ENCODE measurements at places on chromosomes 5 and 9.
A peak's percentile ranks its signal among the peaks of the same experiment; 100 is the strongest.

GRCh38 chr9:137458194-137459151 lies 661 bp downstream of the NSMF start:
- DNase-seq, result peak; percentile 50

DNA sequence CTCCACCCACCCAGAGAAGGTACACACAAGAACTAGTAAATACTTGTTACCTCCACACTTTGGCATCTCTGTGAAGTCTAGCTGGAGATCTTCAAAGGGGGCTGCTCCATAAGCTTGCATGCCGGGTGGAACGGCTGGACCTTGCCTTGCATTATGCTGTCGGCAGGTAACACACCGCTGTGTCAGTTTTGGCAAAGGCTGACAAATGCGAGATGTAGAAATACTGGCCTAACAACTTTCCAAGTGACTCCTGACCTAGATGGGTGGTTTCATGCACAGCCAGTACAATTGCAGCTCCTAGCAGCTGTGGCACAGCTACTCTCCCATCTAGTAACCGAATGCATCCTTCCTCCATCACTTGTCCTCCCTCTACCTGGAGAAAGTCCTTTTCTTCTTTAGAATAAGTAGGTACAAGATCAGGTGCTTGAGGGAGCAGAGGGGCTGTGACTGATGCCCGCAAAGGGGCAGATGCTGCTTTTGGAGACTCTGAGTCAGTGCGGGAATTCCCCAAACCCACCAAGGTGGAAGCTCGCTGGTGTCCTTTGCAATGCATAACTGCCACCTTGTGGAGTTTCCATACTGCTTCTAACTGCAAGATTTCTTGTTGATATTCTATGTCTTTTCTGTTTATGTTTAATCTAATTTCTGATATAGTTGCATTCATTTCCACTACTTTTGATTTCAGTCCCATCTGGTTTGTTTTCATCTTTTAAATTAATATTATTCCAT lies 78.4 kb downstream of the TMEM161B start:
- peak; percentile 48 for DNase-seq

DNA sequence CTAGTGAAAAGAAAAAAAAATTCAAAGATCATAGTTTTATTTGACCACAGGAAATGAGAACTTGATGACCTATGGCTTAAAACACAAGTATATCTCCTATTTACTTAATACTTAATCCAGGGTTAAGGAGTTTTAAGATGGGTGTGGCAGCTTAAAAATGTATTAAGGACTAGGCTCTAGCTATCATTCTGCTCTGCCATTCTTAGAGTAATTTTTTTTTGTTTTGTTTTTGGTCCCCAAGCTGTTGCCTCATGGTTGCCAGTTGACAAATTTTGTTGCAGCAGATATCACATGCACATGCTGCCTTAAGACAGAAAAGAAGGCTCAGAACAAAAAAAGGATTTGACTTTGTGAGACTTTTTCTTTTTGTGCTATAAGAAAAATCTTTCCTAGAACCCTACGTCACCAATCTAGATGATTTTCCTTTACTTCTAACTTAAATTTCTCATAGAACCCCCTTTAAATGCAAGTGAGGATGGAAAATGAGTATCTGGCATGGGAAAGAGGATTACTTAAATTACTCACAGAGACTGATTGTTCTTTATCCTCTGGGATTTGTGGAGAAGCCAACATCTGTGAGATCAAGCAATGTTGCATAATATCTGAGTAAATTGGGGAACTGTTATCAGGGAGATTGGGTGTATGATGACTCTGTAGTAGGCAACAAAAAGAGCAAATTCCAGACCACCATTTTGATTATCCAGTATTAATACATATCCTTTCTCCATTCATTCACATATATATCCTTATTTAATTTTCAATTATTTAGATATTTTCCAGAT lies 364.7 kb upstream of the CD180 start:
- no peak for DNase-seq

DNA sequence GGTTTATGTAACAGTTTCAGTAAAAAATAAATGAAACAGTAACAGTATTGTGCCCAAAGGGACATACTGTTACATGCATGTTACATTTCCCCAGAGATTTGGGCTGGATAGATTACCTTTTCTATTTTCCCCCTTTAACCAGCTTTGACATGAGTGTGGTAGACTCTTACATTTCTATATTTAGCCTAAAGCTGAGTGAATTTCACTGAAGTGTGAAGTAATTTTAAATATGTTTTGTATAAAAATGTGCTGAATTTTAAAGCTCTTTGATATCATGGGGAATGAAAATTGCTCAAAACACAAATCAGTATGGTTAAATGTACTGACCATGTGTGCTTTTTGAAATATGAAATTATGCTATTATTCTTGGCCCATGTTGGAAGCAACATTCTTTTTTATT lies 122.3 kb upstream of the CDH10 start:
- DNase-seq, result no peak

DNA sequence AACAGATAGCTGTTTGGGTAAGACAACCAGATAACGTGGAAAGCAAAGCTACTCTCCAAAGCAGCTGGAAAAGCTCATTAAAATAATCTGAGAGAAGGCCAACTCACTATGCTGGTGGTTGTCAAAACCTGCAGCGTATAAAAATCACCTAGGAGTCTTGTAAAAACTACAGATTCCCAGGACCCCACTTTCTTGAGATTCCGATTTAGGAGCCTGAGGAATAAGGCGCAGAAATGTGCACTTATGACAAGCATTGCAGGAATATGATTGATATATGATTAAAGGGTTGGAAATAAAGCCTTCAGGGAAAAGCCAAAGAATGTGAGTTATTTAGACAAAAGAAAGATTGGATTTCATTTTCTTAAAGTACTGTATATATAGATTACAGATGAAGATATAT lies 285.0 kb upstream of the PTGER4 start:
- no peak for DNase-seq

DNA sequence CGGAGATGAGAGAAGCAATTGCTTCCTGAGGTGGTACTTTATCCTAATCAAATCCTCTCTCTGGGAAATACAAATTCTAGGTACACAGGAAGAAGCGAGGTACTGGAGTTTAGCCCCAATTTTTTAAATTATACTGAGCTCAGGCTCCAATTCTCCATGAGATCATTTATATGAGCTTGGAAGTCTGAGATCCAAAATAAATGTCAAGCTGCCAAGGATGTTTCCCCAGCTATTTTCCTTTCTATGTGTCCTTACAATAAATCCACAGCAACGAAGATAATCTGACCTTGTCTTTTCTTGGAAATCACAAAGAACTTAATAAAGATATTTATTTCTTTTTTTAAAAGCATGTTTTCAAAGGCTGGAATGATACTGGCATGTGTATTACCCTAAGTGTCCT lies 597.3 kb downstream of the GABRG2 start:
- DNase-seq, result no peak

Data from posterior cingulate gyrus (tissue), 11 donors.